Fibroblast of skin of back (primary cell): ENCODE measurements at places on chromosomes 7 and 10.

DNA sequence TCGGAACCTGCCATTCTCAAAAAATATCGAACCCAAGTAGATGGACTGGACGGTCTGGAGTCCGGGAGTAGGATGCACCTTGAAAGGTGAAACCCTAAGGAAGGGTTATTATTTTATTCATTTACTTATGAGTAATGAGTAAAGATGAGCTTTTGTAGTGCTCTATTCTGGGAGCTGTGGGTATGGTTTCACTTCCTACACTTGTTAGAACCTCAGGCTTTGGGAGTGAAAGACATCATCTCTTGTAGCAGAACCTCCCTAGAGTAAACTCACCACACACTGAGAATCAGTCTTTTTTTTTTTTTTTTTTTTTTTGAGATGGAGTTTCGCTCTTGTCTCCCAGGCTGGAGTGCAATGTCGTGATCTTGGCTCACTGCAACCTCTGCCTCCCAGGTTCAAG is 389.4 kb upstream of the AUTS2 start:
- no peak for DNase-seq

DNA sequence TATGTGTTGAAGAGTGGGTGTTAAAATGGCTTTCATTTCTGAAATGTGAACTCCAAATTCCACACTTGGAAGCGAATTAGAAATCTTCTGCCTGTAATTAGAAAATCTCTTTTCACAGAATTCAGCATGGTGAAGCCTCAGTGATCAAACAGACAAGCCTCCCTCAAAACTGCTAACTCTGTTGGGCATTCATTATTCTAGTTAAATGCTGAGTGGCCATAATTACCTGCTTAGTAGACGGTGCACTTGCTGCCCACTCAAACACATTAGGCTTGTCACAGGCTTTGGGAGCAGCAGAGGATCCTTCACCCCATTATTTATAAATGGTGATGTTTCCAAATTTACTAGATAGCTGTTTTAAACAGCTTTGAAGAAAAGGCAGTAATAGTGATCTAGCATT is 177.2 kb upstream of the PCLO start:
- no peak for DNase-seq

- peak; percentile 78 for DNase-seq
Measured at GRCh38 chr7:47578579-47579270, 3.2 kb downstream of the TNS3 start.

DNA sequence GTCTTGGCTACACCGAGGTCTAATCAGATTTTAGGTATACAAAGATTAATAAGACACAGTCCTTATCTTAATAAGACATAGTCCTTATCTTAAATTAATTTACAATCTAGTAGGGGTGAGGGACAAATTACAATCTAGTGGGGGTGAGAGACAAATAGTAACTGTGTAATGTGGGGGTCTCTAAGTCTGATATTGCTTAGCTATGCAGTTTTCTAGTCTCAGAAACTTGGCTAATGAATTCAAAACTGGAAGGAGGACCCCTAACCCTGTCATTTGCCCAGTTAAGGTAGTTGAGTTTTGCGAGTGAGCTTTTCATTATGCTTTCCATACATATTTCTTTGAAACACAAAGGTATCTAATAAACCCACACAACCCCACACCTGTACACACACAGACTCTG is 136.1 kb downstream of the DPP6 start:
- no peak for DNase-seq

DNA sequence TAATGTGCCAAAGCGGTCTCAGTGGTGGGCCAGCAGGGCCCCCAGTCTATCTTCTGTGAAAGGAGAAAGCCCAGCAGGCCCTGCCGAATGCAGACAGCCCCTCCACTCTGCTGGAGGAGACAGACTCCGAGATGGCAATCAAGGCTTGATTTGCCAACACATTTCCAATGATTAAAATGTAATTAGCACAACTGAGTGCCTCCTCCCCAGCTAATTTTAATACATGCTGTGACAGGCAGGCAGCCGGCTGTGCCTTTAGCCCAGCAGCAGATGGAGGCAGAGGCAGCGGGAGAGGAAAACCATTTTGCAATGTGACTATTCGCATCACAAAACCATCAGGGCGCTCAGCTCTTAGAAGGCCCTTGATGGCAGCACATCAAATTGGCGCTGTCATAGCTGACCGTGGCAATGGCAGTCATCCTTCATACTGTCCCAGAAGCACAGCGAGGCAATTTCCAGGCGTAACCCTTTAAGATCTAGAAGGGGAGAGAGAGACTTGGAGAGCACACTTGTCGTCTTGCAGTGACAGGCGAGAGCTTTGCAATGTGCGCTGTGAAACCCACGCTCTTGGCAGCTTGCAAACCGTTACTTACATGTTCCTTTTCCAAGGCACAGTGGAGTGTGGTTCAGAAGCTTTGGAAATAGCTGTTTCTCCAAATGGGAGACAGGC is 714.8 kb upstream of the GALNT17 start:
- no peak for DNase-seq

GRCh38 chr10:114801411-114801813 is 20.2 kb upstream of the FHIP2A start:
- no peak for DNase-seq

DNA sequence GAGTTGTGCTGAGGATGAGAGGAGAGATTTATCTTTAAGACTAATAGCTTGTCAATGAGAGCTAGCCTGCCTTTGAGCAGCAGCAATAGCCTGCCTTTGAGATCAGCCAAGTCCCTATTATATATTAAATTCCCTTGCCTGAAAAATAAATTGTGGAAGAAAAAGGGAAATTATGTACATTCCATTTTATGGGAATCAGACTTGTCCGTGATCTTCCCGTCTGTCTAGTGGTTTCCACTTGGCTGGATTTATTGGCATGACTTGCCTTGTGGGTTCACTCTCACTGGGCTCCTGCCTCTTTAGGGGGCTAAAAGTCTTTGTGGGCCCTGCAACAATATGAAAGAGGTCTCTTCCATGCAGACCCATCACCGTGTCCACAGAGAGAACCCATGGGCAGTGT is 171.7 kb upstream of the FRMD4A start:
- DNase-seq = no peak

DNA sequence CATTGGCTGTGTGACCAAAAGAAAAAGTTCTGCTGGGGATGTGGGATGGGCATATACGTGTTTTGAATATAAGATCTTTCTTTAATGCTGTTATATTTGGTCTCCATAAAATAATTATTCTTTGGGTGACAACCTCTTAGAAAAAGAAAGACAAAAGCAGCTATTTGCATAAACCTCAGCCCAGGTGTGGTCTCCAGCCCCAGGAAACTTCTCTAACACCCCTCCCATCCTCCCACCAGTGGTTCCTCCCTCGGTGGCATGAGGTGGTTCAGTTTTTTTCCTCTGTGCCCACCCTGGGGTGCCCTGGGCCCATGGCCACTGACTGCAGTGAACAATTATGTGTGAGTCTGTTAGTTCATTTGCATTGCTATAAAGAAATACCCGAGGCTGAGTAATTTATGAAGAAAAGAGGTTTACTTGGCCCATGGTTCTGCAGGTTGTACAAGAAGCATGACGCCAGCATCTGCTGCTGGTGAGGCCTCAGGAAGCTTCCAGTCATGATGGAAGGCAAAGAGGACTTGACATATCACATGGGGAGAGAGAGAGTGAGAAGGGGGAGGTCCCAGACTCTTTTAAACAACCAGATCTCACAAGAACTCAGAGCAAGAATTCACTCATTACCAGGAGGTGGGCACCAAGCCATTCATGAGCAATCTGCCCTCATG is 165.9 kb downstream of the CUX1 start:
- no peak for DNase-seq

GRCh38 chr7:150429699-150430098 is 20.7 kb upstream of the GIMAP8 start:
- DNase-seq = no peak

DNA sequence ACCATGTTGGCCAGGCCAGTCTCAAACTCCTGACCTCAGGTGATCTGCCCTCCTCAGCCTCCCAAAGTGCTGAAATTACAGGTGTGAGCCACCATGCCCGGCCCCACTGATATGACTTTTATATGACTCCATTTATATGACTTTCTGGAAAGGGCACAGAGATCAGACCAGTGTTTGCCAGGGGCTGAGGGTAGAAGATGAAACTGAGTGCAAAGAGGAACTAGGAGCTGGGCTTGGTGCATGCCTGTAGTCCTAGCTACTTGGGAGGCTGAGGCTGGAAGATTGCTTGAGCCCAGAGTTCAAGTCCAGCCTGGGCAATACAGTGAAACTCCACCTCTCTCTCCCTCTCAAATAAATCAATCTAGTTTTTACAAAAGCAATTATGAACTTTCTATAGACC is 7.5 kb downstream of the BRAF start:
- no peak for DNase-seq

- peak; percentile 21 for DNase-seq
Measured at GRCh38 chr7:117158941-117159697, 163.7 kb downstream of the WNT2 start.

DNA sequence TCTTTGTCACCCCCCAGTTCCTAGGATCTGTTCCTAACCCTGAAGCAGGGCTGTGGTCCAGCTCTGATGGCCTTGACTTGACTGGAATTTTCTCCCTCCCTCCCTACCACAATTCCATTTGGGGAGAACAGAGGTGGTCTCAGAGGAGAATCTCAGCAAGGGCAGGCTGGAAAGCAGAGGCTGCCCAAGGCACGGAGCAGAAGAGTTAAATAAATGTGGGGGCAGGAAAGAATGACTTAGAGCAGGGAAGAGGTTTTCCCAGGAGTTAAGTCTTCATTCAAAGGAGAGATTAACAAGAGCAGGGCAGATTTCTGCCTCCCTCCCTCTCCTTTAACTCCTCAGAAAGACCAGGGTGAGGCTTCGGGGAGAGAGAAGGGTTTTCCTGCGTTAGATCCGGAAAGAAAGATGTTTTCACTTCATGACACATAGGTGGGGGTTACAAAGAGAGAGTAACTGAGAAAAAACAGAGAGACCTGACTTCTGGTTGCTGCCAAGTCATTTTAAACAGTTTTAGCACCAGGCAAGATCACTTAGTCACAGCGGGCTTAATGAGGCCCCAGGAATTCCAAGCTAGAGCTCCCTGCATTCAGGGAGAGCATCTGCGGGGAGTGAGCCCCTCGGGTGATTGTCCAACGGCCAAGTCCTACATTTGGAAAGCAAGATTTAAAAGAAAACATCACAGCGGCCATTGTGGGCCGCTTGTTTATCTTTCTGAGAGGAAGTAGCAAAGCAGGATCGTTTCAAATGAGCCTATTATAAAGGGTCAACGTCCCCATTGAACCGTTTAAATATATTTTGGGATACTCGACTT is 78.7 kb downstream of the ARHGAP22 start:
- DNase-seq = peak; percentile 88

DNA sequence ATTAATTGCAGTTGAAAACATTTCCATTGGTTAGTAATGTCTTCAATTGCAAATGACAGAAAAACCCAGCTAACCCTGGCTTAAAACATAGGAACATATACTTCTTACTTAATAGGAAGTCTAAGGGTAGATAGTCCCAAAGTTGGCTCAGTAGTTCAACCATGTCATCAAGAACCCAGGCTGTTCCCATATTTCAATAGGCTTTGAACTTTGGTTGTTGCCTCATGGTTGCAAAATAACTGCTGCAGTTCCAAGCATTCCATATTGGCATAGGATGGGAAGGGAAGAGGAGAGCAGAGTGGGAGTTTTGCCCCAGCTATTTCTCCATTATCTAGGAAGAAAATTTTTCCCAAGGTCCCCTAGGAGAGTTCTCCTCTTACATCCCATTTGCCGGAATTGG is 81.4 kb upstream of the EEPD1 start:
- no peak for DNase-seq

GRCh38 chr7:18855796-18856195 is 261.6 kb downstream of the TWIST1 start:
- DNase-seq = peak; percentile 70

- DNase-seq = no peak
Measured at GRCh38 chr10:12568391-12569009, 219.2 kb downstream of the CAMK1D start.

DNA sequence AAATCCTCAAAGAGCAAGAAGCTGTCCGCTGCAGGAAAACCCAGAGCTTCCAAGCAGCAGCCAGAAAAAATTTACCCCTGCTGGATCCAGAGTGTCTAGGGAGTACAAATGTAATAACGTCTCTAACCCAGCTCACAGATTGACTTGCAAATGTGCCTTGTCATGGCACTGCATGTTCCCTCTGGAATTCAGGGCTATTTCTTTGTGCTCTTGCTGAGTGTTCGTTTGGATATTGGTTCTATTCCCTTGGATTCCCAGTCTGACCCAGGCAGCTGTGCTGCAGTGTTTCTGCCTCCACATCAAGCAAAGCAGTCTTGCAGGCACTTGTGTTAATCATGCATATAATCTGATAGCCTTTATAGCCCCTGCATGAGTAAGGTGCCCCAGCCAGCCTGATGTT is 209.9 kb upstream of the GHITM start:
- DNase-seq = no peak

DNA sequence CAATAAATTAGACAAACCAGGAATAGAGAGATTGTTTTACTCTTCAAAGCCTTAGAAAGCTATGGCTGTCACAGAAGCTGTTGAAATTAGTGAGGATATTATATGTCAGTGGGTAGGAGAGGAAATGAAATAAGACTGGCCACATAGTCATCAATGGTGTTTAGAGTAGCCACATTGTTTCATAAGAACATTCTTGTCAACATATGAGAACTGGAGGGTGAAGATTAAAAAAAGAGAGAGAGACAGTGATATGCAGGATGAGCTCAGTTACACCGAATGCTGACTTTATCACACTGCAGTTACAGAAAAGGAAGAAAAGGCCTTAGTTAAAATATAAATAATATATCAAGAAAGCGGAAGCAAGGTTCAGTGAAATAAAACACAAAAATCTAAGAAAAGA is 412.0 kb downstream of the CNTNAP2 start:
- DNase-seq = no peak

GRCh38 chr10:120578890-120579289 is 121.9 kb downstream of the PLPP4 start:
- no peak for DNase-seq

- DNase-seq = no peak
Measured at GRCh38 chr7:156151078-156151477, 338.8 kb upstream of the SHH start.

DNA sequence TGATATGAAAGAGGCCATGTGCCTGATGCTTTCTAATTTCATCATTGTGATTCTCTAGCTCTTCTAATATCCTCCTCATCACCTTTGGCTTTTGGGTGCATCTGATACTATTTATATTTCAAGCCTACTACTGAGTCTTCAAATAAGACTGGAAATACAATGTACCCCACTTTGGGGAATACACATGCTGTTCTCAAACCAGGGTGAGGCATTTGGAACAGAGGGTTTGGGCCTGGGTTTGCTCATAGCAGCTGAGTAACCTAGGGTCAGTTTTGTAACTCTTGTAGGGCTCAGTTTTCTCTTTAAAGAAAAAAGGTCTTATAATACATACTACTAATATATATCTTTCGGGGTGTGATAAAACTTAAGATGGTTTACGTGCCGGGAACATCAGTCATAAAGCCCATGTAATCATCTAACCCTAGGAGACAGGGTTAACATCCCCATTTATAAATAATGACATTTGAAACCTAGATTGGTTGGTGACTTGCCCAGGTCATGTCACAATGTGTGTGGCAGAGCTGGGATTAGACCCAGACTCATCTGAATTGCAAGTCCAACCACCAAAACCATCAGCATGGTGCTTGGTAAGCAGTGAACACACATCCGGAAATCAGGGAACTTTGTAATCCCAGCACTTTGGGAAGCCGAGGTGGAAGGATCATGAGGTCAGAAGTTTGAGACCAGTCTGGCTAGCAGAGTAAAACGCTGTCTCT is 23.0 kb downstream of the AKR1B15 start:
- no peak for DNase-seq

GRCh38 chr10:34370126-34370525 is 445.0 kb downstream of the PARD3 start:
- DNase-seq = no peak
